NCI-H748 treated with DMSO at 0.1 percent for 48 hours (cell line): ENCODE measurements at places on chromosomes 11 and 22.
A peak's percentile ranks its signal among the peaks of the same experiment; 100 is the strongest.

GRCh38 chr11:134556186-134556585 lies 144.1 kb upstream of the B3GAT1 start:
- DNase-seq, result no peak

DNA sequence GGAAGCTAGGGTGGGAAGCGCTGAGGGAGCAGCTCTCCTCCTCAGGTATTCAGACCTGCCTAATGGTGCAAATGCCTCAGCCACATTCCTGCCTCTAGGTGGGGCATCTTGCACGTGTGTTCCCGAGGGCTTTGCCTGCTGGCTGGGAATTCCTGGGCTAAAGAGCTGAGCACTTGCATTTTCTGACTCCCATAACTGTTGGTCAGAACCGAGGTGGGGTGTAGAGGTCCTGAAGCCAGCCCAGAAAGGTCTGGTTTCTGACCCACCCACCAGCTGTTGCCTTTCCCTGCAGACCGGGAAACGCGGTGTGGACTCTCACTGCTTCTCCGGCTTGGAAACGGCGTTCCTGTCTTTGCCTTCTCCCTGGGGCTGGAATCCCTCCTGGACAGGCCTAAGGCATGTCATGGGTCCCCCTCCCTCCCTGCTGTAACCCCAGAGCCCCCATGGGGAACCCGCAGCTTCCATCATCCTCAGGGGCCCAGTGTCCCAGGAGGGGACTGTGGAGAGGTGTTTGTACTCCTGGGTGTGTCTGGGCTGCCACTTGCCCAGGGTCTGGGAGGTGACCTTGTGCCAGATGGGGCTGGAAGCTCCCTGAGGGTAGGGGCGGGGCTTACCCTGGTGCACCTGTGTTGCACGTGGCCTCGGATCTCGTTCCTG lies 24.0 kb upstream of the SMIM38 start:
- DNase-seq, result peak; percentile 21

GRCh38 chr22:19110646-19111045 lies 11.6 kb downstream of the DGCR2 start:
- no peak for DNase-seq

- no peak for DNase-seq
Measured at GRCh38 chr22:46604306-46604690, 15.9 kb upstream of the GRAMD4 start.

DNA sequence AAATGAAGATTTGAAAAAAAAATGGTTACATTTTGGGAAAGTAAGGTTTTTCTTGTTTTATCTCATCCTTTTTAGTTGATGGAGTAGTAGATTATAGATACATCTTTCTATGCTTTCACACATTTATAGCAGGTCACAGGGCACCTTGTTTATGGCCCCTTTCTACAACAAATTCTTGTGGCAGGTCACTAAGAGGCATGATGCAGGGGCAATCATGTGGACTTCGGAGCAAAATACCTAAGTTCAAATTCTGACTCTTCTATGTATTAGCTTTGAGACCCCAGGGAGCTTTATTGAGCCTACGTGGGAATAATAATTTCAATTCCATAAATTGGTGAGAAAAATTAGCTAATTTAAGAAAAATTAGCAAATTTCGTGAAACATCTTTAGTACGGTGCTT lies 177.4 kb downstream of the DSCAML1 start:
- DNase-seq, result no peak

DNA sequence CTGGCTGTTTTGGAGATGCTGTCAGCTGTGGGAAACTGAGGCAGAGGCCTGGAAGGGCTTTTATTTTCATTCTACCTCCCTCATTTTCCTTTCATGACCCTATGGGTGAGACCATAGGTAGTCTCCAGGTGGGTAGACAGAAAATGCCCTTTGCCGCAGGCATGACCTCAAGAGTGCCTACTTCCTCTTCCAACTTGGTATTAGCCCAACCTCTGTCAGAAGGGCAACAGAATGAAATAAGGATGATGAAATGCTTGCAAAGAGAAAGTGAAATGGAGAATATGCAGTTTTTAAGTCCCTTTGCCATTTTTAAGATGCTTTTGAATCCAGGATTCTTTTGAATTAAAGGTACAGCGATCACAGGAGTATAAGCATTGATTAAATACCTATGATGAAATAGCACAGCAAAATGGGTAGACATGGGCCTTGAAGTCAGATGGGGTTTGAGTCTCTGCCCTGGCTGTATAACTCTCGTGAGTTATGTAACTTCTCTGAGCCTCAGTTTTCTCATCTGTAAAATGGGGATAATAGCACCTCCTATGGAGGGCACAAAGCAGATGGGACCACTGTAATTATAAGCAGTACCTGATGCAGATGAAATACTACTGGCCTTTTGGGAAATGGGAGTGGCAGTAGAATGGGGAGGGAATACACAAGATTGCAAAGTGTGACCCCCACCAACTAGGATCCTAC lies 3.7 kb downstream of the ASPHD2 start:
- no peak for DNase-seq

DNA sequence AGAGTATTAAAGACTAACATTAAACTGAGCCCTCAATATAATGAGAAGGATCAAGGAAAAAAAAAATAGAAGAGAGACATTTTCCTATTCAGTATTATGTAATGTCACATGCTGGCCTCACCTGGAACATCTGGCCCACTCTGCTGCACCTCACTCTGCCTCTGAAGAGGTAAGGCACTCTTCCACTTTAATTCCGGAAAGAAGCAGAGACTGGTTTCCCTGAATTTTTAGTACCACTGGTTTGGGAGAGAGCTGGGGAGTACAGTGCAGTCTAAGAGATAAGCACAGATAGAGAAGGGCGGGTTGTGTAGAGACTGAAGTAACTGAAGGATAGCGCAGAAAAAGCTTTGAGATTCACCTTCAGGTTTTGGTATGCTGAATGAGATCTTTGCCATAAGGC lies 178.7 kb downstream of the SOX6 start:
- DNase-seq, result no peak

DNA sequence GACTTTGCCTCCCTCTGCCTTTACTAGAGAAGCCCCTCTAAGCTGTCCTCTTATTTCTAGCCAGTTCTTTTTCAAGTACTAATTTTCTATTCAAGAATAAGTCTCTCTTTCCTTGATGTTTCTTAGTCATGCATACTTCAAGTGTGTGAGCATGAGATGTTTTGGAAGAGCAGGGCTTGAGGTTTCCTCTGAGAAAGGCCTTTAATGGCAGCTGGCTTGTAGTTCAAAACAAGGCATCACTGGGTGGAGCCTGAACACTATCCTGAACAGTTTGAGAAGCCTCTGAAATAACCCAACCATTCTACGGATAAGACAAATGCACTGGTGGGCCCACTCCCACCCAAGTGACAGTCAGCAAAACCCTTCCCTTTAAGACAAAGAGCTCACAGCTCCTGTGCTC lies 37.6 kb downstream of the CLDN25 start:
- DNase-seq, result no peak

DNA sequence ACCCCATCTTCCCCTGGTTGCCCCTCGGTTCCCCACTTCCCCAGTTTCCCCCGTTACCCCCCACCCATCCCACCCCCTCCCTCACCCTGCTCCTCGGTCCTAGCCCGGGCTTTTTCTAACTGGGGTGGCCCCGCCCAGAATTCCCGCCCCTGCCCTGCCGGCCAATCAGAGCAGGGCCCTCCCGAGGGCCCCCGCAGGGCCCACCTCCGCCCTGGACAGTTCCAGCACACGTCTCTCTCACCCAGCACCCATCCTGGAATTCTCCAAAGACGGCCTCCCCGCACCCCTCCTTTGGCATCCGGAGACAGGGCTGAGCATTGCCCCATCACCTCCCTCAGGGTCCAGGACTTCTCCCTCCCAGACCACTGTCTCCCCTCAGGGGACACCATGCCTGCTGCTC lies at the start of gene H19:
Gene H19 (minus strand): TSS at position 88 of the 400 bp plus-strand sequence.
- DNase-seq, result no peak

DNA sequence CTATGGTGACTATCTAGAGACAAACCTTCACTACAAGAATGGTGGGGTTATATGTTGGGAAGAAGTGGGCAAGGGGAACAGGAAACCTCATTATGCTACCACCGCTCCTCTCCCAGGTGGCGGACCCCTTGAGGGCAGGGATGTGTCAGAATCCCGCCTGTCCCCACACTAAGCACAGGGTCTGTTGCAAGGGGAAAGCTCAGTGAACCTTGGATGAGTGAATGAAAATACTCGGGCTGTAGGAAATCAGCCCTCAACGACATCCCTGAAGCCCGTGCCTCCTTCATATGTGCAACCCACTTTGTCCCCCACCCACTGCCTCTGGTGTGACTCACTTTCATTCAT lies 68.2 kb upstream of the AMPD3 start:
- DNase-seq, result no peak

DNA sequence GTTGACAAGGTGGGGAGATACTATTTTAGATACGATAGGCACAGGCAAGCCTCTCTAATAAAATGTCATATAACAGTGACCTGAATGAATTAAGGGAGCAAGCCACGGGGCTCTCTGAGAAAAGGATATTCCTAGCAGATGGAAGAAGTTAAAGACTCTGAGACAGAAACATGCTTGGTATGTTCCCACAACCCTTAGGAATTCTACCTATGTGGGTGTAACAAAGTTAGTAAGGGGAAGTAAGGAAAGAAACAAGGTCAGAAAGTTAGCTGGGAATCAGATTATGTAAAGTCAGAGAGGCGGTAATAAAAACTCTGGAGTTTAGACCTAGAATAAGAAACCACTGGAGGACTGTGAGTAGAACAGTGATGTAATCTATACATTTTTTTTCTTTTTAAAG lies 59.7 kb upstream of the GDPD4 start:
- DNase-seq, result no peak

- DNase-seq, result no peak
Measured at GRCh38 chr22:36162127-36163034, 1.8 kb upstream of the APOL3 start.

GRCh38 chr11:23497040-23497439 lies 636.8 kb upstream of the CCDC179 start:
- DNase-seq, result no peak

DNA sequence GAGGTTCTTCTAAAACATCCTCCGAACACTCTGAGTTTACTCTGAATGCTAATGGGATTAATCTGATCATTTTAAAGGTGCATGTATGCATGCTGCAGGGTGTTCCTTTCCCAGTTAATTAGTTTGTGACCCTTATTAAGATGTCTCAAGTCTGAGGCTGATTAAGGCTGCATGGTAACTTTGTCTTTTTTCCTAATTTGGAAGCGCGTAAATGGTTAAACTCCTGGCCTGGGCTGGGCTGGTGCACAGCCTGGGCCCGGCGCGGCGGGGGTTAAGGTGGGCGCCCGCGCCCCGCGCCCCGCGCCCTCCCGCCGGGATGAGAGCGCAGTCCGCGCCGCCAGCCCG lies 539.7 kb downstream of the NTM start:
- DNase-seq, result no peak

DNA sequence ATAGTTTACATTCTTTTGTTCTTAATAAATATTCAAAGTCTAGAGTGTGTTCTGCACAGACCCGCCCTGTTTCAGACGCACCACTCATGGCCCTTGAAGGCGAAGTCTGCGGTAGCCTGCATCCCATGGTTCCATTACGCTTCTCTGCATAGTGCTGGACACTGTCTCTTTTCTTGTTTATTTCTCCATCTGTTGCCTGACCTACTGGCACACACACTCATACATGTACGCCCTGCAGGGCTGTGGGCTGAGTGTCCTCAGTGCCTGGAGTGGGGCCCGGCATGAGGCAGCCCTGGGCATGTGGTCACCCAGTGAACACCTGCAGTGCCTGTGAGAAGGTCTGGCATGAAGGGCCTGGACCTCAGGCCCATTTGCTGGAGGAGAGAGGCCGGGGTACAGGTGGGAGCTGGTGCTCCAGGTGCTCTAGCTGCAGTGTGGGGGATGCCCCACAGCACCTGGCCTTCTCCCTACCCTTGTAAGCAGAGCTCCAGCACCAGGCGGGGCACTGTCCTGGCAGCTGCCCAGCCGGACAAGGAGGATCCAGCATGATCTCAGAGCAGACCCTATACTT lies 404.1 kb downstream of the TBC1D22A start:
- DNase-seq, result no peak

DNA sequence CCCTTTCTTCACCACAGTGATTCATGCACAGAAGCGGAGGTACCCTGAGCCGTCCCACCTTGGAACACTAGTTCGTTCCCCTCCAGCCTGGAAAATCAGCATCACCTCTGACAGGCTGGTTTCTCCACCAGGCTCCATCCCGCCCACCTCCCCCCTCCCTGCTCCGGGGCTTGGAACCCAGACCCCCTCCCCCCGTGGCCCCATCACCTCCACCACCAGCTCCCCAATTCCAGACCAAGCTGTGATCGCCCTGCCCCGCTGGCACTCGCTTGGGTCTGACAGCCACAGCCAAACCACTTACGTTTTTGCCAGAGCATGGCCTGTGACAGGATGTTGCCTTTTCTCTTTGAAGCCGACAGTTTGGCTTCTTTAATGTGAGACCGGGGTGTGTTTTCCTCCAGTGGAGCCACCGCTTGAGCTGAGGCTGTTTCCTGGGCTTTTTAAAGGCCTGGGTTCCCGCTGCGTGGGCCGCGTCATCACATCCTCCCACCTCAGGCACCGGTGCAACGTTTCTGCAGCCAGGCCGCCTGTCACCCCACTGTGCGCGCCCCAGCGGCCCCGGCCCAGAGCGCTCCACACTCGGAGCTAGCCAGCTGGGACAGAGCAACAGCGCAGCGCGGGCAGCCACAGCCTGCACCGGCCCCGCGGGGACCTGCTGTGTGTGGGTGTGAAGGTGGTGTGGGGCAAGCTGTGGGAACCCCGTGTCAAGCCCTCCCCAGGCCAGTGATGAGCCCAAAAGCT lies at the start of gene POU2AF1:
Gene POU2AF1 (minus strand): TSS at position 415 of the 741 bp plus-strand sequence. CDS start 98 bp downstream, at position 317.
- DNase-seq, result no peak

GRCh38 chr11:131790586-131790985 lies 420.2 kb downstream of the NTM start:
- DNase-seq, result no peak

GRCh38 chr11:75428281-75428724 lies 4.7 kb downstream of the KLHL35 start:
- DNase-seq, result peak; percentile 29

- DNase-seq, result no peak
Measured at GRCh38 chr22:48236261-48236660, 1473.8 kb downstream of the TBC1D22A start.

GRCh38 chr11:61367406-61367805 lies 5.2 kb downstream of the TMEM138 start:
- no peak for DNase-seq

GRCh38 chr22:24706732-24707469 lies 67.6 kb downstream of the PIWIL3 start:
- DNase-seq, result no peak

GRCh38 chr22:39359659-39360195 lies 9.9 kb downstream of the SYNGR1 start:
- no peak for DNase-seq
